Astrocyte (in vitro differentiated cells and primary cell): ENCODE measurements at places on chromosomes 6 and 20. TPM values are rescaled to one million over a fixed set of nuclear protein-coding genes. Genes with fewer than 3 reads are reported as not detected.

The TMEM244 gene
- total RNA-seq: not detected in 2 replicates

The SMIM28 gene
- not detected in 2 replicates for total RNA-seq

The EPHA7 gene
- total RNA-seq: 0.55 and 0.82 TPM in 2 replicates

- peaks cover 8% of the 10 kb centered on the region for H3K36me3 ChIP-seq
- DNase-seq: no peak
- H3K4me1 ChIP-seq: peaks cover 14% of the 10 kb centered on the region
- no peaks in the 10 kb centered on the region for H3K27me3 ChIP-seq
- no peak overlapping the region for H3K4me3 ChIP-seq
- no peak overlapping the region for H3K27ac ChIP-seq
These were observed 23.7 kb downstream of the OSBPL2 start for GRCh38 chr20:62262064-62262463.

DNA sequence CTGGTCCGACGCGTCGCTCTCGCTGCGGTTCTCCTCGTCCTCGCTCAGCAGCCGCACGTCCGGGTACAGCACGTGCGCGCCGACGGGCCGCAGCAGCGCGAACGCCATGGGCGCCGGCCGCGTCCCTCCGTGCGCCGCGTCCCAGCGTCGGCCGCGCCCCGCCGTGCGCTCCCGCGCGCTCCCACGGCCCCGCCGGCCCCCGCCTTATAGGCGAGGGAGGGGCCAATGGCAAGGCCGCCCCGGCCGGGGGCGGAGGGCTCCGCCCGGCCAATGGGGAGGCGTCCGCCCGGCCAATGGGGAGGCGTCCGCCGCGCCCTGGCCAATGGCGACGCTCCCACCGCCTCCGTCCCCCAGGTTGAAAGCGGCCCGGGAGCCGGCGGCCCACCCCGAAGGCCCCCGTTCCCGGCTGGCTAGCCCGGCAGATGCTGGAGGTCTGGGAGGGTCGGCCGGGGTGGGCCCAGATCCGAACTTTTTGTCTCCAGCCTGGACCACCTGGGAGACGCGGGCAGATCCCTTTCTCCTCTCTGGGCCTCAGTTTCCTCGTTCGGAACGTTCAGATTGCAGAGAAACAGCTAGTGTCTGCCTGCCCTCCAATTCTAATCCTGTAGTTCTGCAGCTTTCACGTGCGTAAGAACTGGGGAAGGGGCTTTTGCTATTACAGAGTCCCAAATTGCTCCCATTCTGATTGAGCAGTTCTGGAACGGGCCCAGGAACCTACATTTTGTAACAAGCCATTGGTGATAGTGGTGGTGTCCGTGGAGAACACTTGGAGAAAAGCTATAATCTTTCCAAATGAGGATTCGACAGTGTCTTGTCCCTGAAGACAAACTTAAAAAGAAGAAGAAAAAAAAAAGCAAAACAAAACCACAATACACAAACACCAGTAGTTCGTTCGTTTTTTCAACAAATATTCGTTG lies at the start of gene TCF15:
Gene TCF15 (minus strand): TSS at position 180 of the 917 bp plus-strand sequence. CDS start 72 bp downstream, at position 108.
- peaks cover 47% of the 10 kb centered on the region for H3K27me3 ChIP-seq
- DNase-seq: no peak
- no peaks in the 10 kb centered on the region for H3K36me3 ChIP-seq
- no peak within 1 kb of the TSS for H3K4me3 ChIP-seq
- H3K4me1 ChIP-seq: no peaks in the 10 kb centered on the region
- no peak within 1 kb of the TSS for H3K27ac ChIP-seq

- H3K27me3 ChIP-seq: no peaks in the 10 kb centered on the region
- peak overlapping the region; percentile 52 for H3K27ac ChIP-seq
- H3K4me3 ChIP-seq: no peak overlapping the region
- no peaks in the 10 kb centered on the region for H3K36me3 ChIP-seq
- no peak for DNase-seq
These were observed 46.4 kb downstream of the PRL start for GRCh38 chr6:22250486-22250885.

DNA sequence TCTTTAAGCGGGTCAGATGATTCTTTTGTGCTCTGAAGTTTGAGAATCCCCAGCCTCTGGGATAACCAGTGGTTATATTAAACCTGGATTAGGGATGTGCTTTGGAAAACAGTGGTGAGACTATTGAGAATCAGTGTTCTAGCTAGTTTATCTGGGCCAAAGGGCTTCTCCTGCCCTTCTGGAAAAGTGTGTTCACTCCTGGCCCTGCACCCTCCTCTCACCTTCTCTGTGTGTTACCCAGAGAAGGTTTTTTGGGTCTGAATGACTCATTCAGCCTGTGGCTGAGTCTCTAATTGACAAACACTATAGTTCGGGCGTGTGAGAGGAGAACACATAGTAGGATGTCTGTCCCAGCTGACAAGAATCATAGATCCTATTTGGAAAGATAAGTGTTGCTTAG lies 66.7 kb downstream of the LRRC1 start:
- no peak overlapping the region for H3K4me3 ChIP-seq
- H3K4me1 ChIP-seq: peaks cover 19% of the 10 kb centered on the region
- DNase-seq: peak; percentile 10
- no peak overlapping the region for H3K27ac ChIP-seq
- H3K36me3 ChIP-seq: no peaks in the 10 kb centered on the region
- H3K27me3 ChIP-seq: no peaks in the 10 kb centered on the region

DNA sequence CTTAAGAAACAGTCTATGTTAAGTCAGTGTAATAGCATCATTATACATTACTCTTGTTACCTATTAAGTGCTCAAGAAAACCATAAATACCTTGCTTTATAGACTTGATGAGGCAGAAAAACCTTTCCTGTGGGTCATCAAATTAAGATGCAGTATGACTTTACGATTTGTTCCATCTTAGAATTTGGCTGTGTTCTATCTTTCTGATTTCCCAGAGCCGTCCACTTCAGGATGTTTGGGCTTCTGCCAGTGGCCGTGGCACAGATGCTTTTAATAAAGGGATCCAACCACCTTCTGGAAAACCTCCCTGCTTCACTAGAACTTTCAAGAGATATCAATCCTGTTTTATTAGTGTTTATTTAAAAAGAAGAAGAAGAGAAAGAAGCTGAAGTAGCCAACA lies 71.2 kb downstream of the PDE7B start:
- peak overlapping the region; percentile 71 for H3K27ac ChIP-seq
- DNase-seq: peak; percentile 81
- peaks cover 14% of the 10 kb centered on the region for H3K4me1 ChIP-seq
- H3K4me3 ChIP-seq: no peak overlapping the region

- H3K4me1 ChIP-seq: peaks cover 10% of the 10 kb centered on the region
- H3K27me3 ChIP-seq: no peaks in the 10 kb centered on the region
- H3K4me3 ChIP-seq: no peak overlapping the region
- DNase-seq: no peak
- H3K36me3 ChIP-seq: no peaks in the 10 kb centered on the region
- H3K27ac ChIP-seq: no peak overlapping the region
These were observed 58.9 kb upstream of the SGK1 start for GRCh38 chr6:134376785-134377184.

- H3K36me3 ChIP-seq: no peaks in the 10 kb centered on the region
- DNase-seq: peak; percentile 34
- H3K27ac ChIP-seq: no peak overlapping the region
- H3K27me3 ChIP-seq: no peaks in the 10 kb centered on the region
These were observed 14.2 kb downstream of the NHSL1 start for GRCh38 chr6:138485005-138485545.

GRCh38 chr20:40055711-40056110 lies 633.3 kb downstream of the MAFB start:
- no peak for DNase-seq
- H3K27ac ChIP-seq: no peak overlapping the region
- H3K4me3 ChIP-seq: no peak overlapping the region
- no peaks in the 10 kb centered on the region for H3K36me3 ChIP-seq
- H3K4me1 ChIP-seq: no peaks in the 10 kb centered on the region

GRCh38 chr20:15917283-15917682 lies 656.0 kb downstream of the KIF16B start:
- H3K36me3 ChIP-seq: no peaks in the 10 kb centered on the region
- no peaks in the 10 kb centered on the region for H3K4me1 ChIP-seq
- no peak overlapping the region for H3K4me3 ChIP-seq
- DNase-seq: no peak
- H3K27me3 ChIP-seq: no peaks in the 10 kb centered on the region

DNA sequence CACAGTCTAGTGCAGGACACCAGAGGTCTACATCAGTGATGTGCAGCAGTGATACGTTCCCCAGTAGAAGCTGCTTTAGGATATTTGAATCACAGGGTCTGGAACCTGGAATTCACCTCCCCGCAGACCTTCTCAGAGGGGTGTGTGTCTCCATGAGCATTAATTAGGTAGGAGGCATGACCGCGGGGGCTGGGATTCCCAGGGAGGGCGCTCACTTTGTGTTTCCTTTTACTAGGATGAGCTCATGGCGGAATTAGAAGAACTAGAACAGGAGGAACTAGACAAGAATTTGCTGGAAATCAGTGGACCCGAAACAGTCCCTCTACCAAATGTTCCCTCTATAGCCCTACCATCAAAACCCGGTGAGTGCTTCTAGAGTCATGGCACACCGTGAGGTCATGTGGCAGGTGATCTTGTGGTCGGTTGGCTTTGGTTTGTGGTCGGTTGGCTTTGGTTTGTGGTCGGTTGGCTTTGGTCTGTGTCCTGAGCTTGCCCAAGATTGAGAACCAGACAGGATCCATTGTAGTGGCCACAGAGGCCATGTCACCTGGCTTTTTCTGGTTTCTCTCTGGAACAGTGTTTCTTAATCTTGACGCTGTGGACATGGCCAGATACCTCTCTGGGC lies 40.8 kb downstream of the CHMP4B start:
- no peak overlapping the region for H3K27ac ChIP-seq
- DNase-seq: no peak
- H3K36me3 ChIP-seq: peaks cover 31% of the 10 kb centered on the region
- H3K27me3 ChIP-seq: no peaks in the 10 kb centered on the region
- no peak overlapping the region for H3K4me3 ChIP-seq
- H3K4me1 ChIP-seq: no peaks in the 10 kb centered on the region

- peak overlapping the region; percentile 5 for H3K27ac ChIP-seq
- no peaks in the 10 kb centered on the region for H3K27me3 ChIP-seq
- DNase-seq: peak; percentile 56
- H3K4me1 ChIP-seq: peaks cover 36% of the 10 kb centered on the region
These were observed 13.8 kb downstream of the SYNGAP1 start for GRCh38 chr6:33433544-33434191.

GRCh38 chr20:17843246-17844132 lies 125.1 kb downstream of the SNX5 start:
- H3K27ac ChIP-seq: peak overlapping the region; percentile 80
- peak; percentile 98 for DNase-seq
- H3K4me3 ChIP-seq: peak overlapping the region; percentile 3
- no peaks in the 10 kb centered on the region for H3K36me3 ChIP-seq
- H3K4me1 ChIP-seq: peaks cover 43% of the 10 kb centered on the region
- no peaks in the 10 kb centered on the region for H3K27me3 ChIP-seq

GRCh38 chr20:5056801-5057599 lies 55.7 kb upstream of the SLC23A2 start:
- no peak for DNase-seq
- peaks cover 4% of the 10 kb centered on the region for H3K4me1 ChIP-seq
- H3K27ac ChIP-seq: no peak overlapping the region
- H3K27me3 ChIP-seq: no peaks in the 10 kb centered on the region
